Mesothelial cell of epicardium (in vitro differentiated cells): ENCODE measurements at places on chromosomes 3 and 15.

DNA sequence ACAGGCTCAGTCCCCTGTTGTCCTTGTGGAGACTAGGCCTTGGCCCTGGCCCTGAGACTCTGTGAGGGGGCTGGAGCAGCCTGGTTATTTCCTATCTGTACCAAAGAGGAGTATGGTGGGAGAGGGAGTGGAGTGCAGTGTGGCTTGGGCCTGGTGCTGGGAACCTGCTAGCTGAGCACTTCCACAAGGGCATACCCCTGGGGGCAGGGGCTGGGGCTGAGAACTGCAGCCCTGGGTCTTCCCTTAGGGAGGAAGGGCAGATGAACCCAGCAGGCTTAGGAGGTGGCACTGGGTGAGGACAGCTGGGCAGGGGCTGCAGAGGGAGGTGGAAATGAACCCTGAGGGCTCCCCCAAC is 3.5 kb upstream of the CHST14 start:
- DNase-seq: no peak

GRCh38 chr3:5202222-5202621 is 14.7 kb downstream of the EDEM1 start:
- DNase-seq: no peak

GRCh38 chr15:89327113-89327512 is 7.5 kb downstream of the POLG start:
- DNase-seq: no peak

DNA sequence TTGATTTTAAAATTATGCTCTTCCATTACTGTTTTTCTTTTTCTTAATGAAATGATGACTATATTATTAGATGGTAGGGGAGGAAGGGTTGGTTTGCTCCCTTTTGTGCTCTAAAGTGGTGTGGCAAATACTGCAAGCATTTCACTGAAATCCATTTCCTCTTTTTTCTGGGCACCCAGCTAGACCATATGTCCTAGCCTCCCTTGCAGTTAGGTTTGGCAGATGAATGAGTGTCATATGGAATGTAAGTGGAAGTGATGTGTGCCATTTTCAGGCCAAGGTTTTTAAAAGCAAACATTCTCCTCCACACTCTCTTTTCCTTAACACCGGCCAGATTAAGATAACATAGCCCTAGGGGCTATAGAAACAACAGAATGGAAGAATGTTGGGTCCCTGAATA is 363.0 kb downstream of the FGF12 start:
- no peak for DNase-seq

DNA sequence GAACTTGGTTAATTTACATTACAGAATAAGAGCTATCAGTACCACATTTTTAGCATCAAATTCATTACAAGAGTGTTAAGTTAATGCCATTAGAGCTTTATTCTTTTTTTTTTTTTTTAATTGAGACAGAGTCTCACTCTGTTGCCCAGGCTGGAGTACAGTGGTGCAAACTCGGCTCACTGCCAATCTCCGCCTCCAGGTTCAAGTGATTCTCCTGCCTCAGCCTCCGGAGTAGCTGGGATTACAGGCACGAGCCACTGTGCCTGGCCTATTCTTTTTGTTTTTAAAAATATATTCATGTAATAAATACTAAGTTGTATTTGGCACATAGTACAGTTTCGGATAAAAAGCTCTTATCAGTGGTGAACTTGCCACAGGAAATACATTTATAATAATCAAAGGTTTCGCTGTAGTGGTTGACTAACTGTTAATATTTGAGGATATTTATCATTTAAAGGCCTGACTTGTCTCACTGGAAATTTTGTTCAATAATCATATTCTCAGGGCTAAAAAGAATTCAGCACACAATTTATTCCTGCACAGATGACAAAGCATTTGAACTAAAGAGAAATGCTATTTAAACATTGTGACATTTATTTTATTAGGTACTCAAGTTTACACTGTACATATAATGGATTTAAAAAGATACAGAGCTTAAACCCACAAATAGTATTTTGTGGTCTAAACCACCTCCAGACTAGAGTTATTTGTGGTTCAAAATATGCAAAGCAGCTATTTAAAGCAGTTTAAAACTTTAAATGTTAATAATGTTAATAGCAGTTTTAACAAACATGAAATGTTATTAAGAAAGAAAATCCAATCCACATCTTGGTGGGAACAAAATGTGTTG is 6.1 kb upstream of the LEKR1 start:
- no peak for DNase-seq
